ENCODE measurements at places on chromosomes 11 and 22.

- no peak for DNase-seq
Observed at GRCh38 chr11:129365816-129366215, 9.8 kb upstream of the BARX2 start.

GRCh38 chr11:74086242-74086884 lies 77.5 kb upstream of the UCP3 start:
- no peak for DNase-seq

GRCh38 chr22:22431271-22432220 lies 77.0 kb downstream of the ZNF280B start:
- DNase-seq: no peak

- no peak for DNase-seq
Observed at GRCh38 chr11:127247261-127247851, 246.8 kb upstream of the KIRREL3 start.

DNA sequence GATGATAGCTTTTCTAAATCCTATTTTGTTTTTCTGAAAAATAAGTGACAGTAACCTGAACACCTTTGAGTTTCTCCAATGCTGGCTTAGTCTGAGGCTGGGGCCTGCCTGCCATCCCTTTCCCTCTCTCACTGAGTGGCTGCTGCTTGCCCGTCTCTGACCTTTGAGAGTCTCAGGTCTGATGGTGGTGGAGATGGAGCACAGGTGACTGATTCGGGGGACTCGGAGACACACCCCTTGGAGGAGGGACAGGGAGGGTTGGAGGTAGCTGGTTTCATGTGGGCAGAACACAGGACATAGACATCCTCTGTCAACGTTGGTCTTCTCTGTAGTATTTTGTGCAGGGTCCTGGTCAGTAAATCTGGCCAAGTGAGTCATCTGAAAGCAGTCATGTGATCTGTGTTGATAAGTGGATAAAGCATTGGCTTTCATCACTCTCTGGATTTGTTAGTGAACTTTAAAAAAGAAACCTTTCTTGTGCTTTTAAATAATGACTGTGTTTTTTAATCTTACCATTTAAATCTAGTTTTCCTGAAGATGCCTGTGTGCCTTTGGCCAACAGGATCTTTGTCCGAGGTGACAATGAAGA lies 47.1 kb upstream of the CLDN5 start:
- DNase-seq: no peak

- DNase-seq: no peak
Observed at GRCh38 chr11:133693110-133693509, 152.2 kb downstream of the SPATA19 start.

DNA sequence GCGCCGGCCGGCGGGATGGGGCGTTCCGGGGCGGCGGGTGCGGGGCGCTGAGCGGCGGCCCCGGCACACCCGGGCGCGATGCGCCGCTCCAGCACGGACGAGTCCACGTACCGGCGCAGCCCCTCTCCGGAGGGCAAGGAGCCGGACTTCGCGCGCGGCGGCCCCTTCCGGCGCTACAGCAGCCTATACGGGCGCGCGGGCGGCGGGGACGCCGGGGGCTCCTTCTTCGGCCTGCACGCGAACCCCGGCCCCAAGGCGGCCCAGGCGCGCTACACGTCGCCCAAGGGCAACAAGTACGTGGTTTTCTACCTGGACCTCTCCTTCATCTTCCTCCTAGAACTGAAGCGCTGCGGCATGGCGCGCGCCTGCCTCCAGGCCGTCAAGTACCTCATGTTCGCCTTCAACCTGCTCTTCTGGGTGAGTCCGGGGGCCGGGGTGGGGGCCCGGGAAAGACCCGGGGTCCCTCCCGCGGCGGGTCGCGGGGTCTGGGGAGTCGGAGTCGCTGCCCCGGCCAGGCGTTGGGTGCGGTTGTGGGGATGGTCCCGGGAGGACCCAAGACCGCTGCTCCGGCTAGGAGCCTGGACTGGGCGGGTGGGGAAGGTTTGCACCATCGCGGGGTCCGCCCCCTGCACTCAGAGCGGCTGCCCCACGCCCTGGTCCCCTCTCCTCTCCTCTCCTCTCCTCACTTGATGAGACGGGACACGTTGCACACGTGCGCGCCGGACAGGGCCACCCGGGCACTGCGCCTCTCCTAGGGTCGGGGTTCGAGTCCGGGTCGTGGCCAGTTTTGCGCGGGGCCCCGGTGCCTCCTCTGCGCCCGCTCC lies 7.5 kb downstream of the TSPAN4 start:
- no peak for DNase-seq

GRCh38 chr22:45318168-45318557 lies 8.4 kb downstream of the FAM118A start:
- no peak for DNase-seq

GRCh38 chr11:65058419-65059054 lies at the start of gene NAALADL1:
Gene NAALADL1, minus strand, starts transcription at chr11:65058553. Its CDS starts 32 bp downstream, at chr11:65058521.
- DNase-seq: no peak

- no peak for DNase-seq
Observed at GRCh38 chr11:79377406-79377805, 63.4 kb downstream of the TENM4 start.

DNA sequence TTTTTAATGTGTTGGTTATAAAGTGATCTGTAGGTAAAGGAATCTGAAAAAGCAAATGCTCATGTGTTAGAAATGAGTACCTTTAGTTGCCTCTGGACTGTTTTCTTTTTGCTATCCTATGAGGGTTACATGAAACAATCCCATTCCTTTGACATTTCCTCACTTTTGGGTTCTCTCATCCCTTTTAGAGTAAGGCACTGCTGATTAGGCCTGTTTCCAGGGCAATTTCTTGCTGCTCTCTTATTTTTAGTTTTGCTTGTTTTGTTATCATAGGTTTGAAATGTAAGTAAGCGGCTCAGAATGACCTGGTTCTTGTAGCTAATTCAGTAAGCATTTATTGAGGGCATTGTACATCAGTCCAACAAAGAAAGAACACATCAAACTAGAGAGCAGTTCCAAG lies 138.9 kb downstream of the DDX10 start:
- DNase-seq: no peak

GRCh38 chr11:87110443-87111131 lies 72.9 kb downstream of the TMEM135 start:
- no peak for DNase-seq

DNA sequence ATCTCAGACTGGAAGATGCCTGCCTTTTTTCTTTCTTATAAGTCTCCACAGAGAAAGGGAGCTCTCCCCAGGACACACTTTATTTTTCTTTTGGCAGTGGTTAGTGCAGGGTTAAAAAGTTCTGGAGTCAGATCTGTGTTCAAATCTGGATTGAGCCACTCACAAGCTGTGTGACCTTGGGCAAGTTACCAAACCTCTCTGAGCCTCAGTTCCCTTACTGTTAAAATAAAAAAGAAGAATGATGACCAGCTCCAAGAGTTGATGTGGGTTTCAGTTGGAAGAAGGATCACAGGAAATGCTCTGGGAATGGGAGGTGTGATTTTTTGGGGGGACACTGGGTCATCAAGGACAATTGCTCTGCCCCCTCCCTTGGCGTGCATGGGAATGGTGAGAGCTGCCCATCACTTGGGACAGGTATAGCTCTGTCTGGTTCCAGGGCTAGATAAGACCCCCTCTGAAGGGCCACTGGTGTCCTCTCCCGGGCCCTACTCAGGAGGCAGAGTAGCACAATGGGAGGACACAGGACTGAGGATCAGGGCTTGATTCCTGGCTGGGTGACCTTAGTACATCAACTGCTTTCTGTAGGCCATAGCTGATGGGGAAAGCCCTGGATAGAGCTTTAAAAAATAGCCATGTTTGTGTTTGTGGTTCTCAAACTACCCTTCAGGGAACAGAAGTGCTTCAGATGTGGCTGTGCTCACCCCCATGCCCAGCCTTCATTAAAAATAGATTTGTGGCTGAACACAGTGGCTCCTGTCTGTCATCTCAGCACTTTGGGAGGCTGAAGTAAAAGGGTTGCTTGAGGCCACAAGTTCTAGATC lies 228.3 kb downstream of the MIAT start:
- DNase-seq: no peak

DNA sequence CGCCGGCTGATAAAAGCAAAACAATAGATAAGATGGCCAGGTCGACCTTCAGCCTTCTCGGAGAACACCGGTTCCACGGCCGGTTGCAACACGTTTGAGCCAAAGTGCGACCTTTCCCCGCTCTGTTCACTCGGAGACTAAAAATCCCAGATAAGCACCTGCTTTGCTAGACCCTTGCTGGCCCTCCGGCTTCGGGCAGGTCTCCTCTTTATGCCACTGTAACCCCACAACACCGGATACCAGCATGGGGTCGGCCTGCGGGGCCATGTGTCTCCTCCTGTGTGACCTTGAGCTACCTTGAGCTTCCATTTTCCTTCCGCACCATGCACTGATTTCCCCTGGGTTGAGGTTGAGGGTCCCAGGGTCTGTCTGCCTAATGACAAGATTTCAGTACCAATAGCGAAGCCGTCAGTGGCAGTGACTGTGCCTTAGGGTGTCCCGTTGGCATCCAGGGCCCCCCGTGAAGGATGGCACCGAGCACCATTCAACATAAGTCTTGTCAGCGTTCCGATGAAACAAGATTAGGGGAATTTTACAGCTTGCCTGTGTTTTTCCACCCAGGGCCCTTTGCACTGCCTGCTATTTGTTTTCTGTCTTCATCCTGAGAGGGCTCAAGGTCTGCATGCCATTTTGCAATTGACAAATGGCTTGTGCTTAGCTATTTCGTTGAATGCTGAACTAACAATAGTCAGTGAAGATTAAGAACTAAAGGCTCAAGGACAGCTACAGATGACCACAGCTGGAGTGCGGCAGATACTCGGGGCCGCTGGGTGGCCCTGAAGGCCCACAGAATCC lies 118.6 kb downstream of the KCNQ1 start:
- DNase-seq: no peak

- DNase-seq: no peak
Observed at GRCh38 chr11:15212876-15213275, 98.2 kb downstream of the INSC start.

Data from type B pancreatic cell (in vitro differentiated cells).